Glutamatergic neuron (in vitro differentiated cells): ENCODE measurements at places on chromosomes 16 and 17.

DNA sequence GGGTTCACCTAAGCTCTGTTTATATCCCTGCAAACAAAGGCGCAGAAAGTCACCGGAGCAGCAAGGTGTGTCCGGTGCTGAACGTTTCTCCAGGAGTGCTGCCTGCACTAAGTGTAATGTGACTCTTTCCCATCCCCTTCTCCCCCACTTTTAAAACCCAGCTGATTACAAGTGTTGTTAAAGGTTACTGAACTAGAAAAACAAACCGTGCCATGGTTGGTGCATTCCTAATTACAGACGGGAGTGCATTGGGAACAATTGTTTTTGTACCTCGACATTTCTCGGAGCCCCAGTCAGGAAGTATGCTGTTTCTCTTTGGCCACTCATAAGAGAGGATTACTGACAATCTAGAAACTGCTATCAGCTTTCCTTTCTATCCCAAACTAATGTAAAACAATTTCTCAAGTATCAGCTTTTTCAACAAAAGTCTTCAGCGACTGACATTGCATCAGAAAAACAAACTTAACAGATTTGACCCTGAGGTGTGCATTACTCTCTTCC lies 441.0 kb upstream of the SALL1 start:
- no peak overlapping the region for H3K4me3 ChIP-seq
- DNase-seq: no peak
- H3K4me1 ChIP-seq: peaks cover 2% of the 10 kb centered on the region
- no peaks in the 10 kb centered on the region for H3K27me3 ChIP-seq

- H3K36me3 ChIP-seq: no peaks in the 10 kb centered on the region
- no peak overlapping the region for H3K4me3 ChIP-seq
- H3K4me1 ChIP-seq: peaks cover 5% of the 10 kb centered on the region
- DNase-seq: peak; percentile 71
Measured at GRCh38 chr17:82668631-82669099, 20.4 kb upstream of the WDR45B start.

- no peak overlapping the region for H3K4me3 ChIP-seq
- H3K27ac ChIP-seq: no peak overlapping the region
- H3K36me3 ChIP-seq: peaks cover 5% of the 10 kb centered on the region
- peaks cover 8% of the 10 kb centered on the region for H3K27me3 ChIP-seq
Measured at GRCh38 chr16:27969574-27969973, 93.9 kb downstream of the GSG1L start.

- H3K27ac ChIP-seq: no peak overlapping the region
- no peak for DNase-seq
- no peak overlapping the region for H3K4me3 ChIP-seq
- no peaks in the 10 kb centered on the region for H3K4me1 ChIP-seq
- H3K36me3 ChIP-seq: no peaks in the 10 kb centered on the region
Measured at GRCh38 chr17:69088643-69089200, 28.0 kb upstream of the ABCA9 start.

GRCh38 chr17:32964541-32964940 lies 27.1 kb upstream of the SPACA3 start:
- H3K4me1 ChIP-seq: no peaks in the 10 kb centered on the region
- H3K4me3 ChIP-seq: no peak overlapping the region
- no peaks in the 10 kb centered on the region for H3K36me3 ChIP-seq
- DNase-seq: no peak
- H3K27me3 ChIP-seq: peaks cover 5% of the 10 kb centered on the region
- H3K27ac ChIP-seq: no peak overlapping the region

DNA sequence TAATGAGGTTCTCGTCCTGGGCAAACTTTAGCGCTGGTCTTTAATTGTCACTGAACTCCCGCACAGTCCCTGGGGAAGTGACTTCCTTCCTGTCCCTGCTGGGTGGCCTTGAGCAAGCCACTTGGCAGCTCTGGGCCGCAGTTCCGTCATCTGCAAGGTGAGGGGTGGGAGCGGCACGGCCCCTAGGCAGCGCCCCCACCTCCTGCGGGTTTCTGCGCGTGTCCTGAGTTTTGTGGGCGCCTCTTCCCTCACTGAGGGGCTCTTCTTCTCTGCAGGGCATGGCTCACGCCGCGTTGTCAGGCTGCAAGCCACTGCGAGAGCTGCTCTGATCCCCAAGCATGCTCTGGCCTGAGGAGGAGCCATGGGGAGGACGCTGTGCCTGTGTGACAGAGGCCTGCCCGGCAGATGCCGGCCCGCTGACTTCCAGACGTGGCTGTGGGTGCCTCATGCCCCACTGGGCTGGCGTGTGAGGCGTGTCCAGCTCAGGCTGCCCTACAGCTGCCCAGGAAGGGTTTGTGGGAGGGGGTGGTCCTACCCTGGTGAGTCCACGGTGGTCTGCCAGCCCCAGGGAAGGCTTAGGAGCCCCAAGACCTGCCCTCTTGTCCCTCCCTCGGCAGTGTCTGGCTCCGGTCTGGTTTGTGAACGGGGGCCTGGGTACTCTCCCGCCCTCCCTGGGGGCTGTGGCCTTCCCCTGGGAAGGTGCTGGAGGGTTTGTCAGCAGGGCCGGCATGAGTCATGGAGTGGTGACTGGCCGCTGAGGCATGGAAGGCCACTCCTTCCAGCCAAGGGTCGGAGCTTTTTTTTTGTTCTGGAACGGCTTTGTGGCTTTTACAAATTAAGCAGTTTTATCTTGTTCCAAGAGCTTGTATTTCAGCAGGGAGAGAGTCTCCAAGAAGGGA lies 182.0 kb downstream of the SEC14L1 start:
- peaks cover 4% of the 10 kb centered on the region for H3K27me3 ChIP-seq
- peak overlapping the region; percentile 28 for H3K27ac ChIP-seq
- H3K36me3 ChIP-seq: no peaks in the 10 kb centered on the region
- peak; percentile 64 for DNase-seq
- H3K4me1 ChIP-seq: peaks cover 23% of the 10 kb centered on the region

DNA sequence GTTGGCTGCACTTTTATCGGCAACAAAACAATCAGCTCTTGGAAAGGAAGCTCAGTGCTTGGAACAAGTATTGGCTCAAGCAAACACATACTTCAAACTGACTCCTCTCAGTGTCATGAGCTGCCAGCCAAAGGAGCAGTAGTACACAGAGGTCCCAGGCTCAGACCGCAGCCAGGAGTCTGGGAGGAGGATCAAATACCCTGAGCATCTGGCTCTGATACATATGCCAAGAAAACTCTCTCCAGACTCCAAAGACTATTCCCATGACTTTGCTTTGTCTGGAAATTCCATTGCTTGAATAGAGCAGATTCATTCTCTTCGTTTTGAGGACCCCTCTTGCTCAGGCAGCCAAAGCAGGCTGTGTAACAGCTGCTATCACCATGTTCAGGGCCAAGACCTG lies 501.6 kb upstream of the PSMD7 start:
- DNase-seq: no peak
- H3K36me3 ChIP-seq: no peaks in the 10 kb centered on the region
- H3K27ac ChIP-seq: peak overlapping the region; percentile 1
- H3K4me1 ChIP-seq: peaks cover 32% of the 10 kb centered on the region
- no peak overlapping the region for H3K4me3 ChIP-seq

GRCh38 chr16:88731699-88732098 lies 25.4 kb downstream of the CTU2 start:
- DNase-seq: peak; percentile 62
- peak overlapping the region; percentile 96 for H3K27ac ChIP-seq
- no peak overlapping the region for H3K4me3 ChIP-seq
- no peaks in the 10 kb centered on the region for H3K36me3 ChIP-seq
- peaks cover 17% of the 10 kb centered on the region for H3K4me1 ChIP-seq

DNA sequence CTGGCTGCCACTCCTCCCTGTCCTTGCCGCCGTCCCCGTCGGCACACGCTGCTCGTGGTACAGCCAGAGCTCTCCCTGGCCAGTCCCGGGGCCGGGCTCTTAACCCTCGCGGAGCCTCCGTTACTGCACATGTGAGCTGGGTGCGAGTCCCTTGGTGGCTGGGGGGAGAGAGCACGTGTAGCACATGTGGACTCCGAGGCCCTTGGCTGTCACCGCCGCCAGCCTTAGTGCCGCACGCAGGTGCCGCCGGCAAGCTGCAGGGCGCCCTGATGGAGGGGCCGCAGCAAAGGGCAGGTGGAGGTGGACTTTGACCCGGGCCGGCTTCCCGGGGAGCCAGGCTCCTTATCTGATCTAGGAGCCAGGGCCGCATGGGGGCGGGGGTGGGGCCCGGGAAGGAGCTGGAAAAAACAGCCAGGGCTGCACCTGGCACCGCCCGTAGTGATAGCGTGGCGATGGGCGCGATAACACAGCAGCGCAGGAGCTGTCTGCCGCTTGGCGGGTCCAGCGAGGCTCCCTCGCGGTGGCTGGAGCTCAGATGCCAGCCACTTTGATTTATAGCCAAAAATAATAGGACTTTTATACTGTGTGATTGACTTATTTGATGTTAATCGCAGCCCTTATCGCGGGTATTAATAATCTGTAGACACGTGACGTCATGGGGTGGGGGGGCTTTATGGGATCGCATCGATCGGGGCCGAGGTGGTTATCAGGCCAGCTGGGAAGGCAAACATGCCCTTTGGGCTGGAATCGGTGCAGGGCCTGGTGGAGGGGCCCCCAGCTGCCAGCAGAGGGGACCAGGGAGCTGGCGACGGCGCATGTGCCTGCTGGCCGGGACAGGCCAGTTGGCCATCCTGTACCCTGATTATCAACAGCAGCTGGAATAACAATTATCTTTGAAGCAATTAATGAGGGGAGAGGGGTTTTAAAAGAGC lies 35.1 kb downstream of the ZFPM1 start:
- no peak for DNase-seq
- no peaks in the 10 kb centered on the region for H3K36me3 ChIP-seq
- peaks cover 12% of the 10 kb centered on the region for H3K27me3 ChIP-seq
- peaks cover 21% of the 10 kb centered on the region for H3K4me1 ChIP-seq

DNA sequence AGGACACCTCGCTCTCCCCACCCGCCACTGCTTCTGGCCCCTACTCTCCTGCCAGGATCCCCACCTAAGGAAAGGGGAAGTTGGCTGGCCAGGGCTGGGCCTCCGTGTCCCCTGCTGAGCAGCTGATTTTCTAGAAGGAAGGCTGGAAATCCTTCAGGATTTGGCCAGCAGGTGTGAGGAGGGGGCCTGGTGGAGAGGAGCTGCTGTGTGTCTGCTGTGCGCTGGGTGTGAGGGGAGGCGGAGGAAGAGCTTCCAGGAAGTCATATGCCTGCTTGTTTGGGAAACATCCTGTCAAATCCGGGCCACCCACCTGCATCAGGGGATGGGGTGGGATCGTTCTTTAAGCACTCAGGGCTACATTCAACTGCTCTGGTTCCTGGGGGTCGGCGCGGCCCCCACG lies 28.6 kb downstream of the TPSG1 start:
- no peaks in the 10 kb centered on the region for H3K36me3 ChIP-seq
- no peak for DNase-seq
- H3K27ac ChIP-seq: no peak overlapping the region
- H3K4me3 ChIP-seq: peak overlapping the region; percentile 46
- peaks cover 6% of the 10 kb centered on the region for H3K27me3 ChIP-seq

GRCh38 chr17:1170739-1171138 lies 9.0 kb downstream of the ABR start:
- peak overlapping the region; percentile 20 for H3K4me3 ChIP-seq
- peak overlapping the region; percentile 75 for H3K27ac ChIP-seq
- H3K27me3 ChIP-seq: peaks cover 18% of the 10 kb centered on the region
- peaks cover 45% of the 10 kb centered on the region for H3K4me1 ChIP-seq
- no peaks in the 10 kb centered on the region for H3K36me3 ChIP-seq
- no peak for DNase-seq

- H3K4me3 ChIP-seq: no peak overlapping the region
- H3K27me3 ChIP-seq: no peaks in the 10 kb centered on the region
- H3K27ac ChIP-seq: no peak overlapping the region
- no peaks in the 10 kb centered on the region for H3K4me1 ChIP-seq
Measured at GRCh38 chr17:66317629-66318028, 15.2 kb downstream of the PRKCA start.

- H3K4me1 ChIP-seq: peaks cover 41% of the 10 kb centered on the region
- H3K27ac ChIP-seq: no peak overlapping the region
- H3K4me3 ChIP-seq: peak overlapping the region; percentile 61
- H3K36me3 ChIP-seq: no peaks in the 10 kb centered on the region
- DNase-seq: no peak
- peaks cover 25% of the 10 kb centered on the region for H3K27me3 ChIP-seq
Measured at GRCh38 chr17:296906-297690, 55.5 kb downstream of the RPH3AL start.

GRCh38 chr16:12480286-12480685 lies 323.4 kb downstream of the CPPED1 start:
- peaks cover 40% of the 10 kb centered on the region for H3K4me1 ChIP-seq
- no peak overlapping the region for H3K27ac ChIP-seq
- H3K4me3 ChIP-seq: no peak overlapping the region
- no peak for DNase-seq
- H3K27me3 ChIP-seq: peaks cover 2% of the 10 kb centered on the region

- peaks cover 3% of the 10 kb centered on the region for H3K4me1 ChIP-seq
- H3K27me3 ChIP-seq: no peaks in the 10 kb centered on the region
- no peak for DNase-seq
Measured at GRCh38 chr17:80323982-80324381, 63.3 kb downstream of the RNF213 start.

GRCh38 chr17:31678431-31678830 lies 180.6 kb downstream of the COPRS start:
- no peak overlapping the region for H3K4me3 ChIP-seq
- DNase-seq: no peak
- peaks cover 2% of the 10 kb centered on the region for H3K27me3 ChIP-seq
- peaks cover 4% of the 10 kb centered on the region for H3K4me1 ChIP-seq
- no peaks in the 10 kb centered on the region for H3K36me3 ChIP-seq
- no peak overlapping the region for H3K27ac ChIP-seq

DNA sequence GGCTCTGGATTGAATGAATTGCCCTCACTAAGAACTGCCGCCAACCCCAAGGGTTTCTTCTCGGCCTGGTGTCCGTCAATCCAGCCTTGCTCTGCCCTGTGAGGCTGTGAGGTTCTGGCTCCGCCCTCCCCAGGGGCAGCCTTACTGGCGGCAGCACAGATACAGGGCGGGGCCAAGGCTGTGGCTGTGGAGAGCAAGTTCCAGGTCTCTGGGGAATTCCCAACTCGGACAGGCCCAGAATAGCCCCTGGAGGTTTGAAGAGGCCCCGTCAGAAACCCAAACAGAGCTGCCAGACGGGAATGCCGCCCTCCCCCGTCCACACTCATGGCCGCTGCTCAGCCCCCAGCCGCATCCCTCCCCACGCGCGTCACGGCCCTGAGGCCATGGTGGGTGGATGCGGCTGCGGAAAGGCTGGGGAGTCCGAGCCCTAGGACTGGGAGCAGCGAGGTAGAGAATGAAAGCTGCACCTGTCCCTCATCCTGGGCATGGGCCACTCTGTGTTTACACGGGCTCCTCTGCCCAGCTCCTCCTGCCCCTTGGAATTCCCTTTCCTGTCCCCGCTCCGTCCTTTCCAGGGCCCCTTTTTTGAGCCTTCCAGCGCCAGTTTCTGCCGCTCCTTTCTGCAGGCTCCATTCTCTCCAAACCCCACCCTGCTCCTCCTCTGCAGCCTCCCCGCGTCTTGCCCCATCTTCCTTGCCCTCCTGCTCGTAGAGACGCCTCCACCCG lies 660 bp upstream of the PRRT2 start:
- H3K4me3 ChIP-seq: peak overlapping the region; percentile 95
- peaks cover 21% of the 10 kb centered on the region for H3K4me1 ChIP-seq
- H3K27ac ChIP-seq: peak overlapping the region; percentile 95
- H3K27me3 ChIP-seq: peaks cover 24% of the 10 kb centered on the region
- no peaks in the 10 kb centered on the region for H3K36me3 ChIP-seq
- peak; percentile 94 for DNase-seq
